ENCODE measurements at places on chromosomes 5 and 9. TPM values are rescaled to one million over a fixed set of nuclear protein-coding genes. Genes with fewer than 3 reads are reported as not detected.

Gene PKD2L2
- not detected for total RNA-seq

Gene GLDC
- 1.7 TPM for total RNA-seq

Gene COL15A1
- 0.56 TPM for total RNA-seq

Gene ZNF454
- total RNA-seq = 1.1 TPM

Gene CCDC171
- 0.49 TPM for total RNA-seq

Gene SH3TC2
- 7.3 TPM for total RNA-seq

Gene PCDHGA7
- total RNA-seq = 0.92 TPM

Gene DUSP1
- total RNA-seq = 100 TPM

Gene MLANA
- total RNA-seq = not detected

Gene RASEF
- 8.3 TPM for total RNA-seq

Gene ROPN1L
- not detected for total RNA-seq

Gene KLF4
- total RNA-seq = 65.8 TPM

Gene NPR3
- total RNA-seq = 2.0 TPM

Gene CDKN2B-AS1
- total RNA-seq = 0.56 TPM

Gene NHP2
- total RNA-seq = 414 TPM

Gene IL4
- total RNA-seq = not detected

Gene NTNG2
- total RNA-seq = 0.07 TPM

Gene MARCOL
- not detected for total RNA-seq

Gene SPATA9
- 0.28 TPM for total RNA-seq

Gene MGAT1
- 123 TPM for total RNA-seq

Gene SAXO1
- total RNA-seq = not detected

Gene MYMK
- total RNA-seq = not detected

Gene TIFAB
- total RNA-seq = not detected

Gene TXNDC8
- total RNA-seq = not detected

Gene SLC34A3
- total RNA-seq = 0.14 TPM

Gene MYORG
- 17.6 TPM for total RNA-seq

Gene CER1
- total RNA-seq = not detected

Gene OTULIN
- total RNA-seq = 36.5 TPM

Gene FRMD3
- total RNA-seq = 0.56 TPM

Gene CCL27
- not detected for total RNA-seq

Gene ACOT12
- total RNA-seq = not detected

Gene FOXD4L5
- total RNA-seq = not detected

Gene KLHL3
- 1.6 TPM for total RNA-seq

Gene KIAA0825
- 2.0 TPM for total RNA-seq

Gene ABCA1
- 5.3 TPM for total RNA-seq

Gene PRRT1B
- not detected for total RNA-seq

Gene TNC
- total RNA-seq = 58.9 TPM

Gene EIF4EBP3
- 6.0 TPM for total RNA-seq

Gene WDR31
- 0.33 TPM for total RNA-seq

Gene CCDC112
- 4.3 TPM for total RNA-seq

Gene ADRB2
- total RNA-seq = 29.5 TPM

Gene IFNA10
- not detected for total RNA-seq

Gene STK32A
- 0.46 TPM for total RNA-seq

Gene PCDHA4
- 0.42 TPM for total RNA-seq

Gene PDLIM4
- 61.7 TPM for total RNA-seq

Gene SELENOP
- total RNA-seq = 6.7 TPM

Gene SPATA31E1
- not detected for total RNA-seq

Gene SPINK7
- 4.2 TPM for total RNA-seq

Gene SGCD
- total RNA-seq = not detected

Gene LEAP2
- total RNA-seq = 0.49 TPM

Gene TLX3
- not detected for total RNA-seq

Gene TAF11L9
- total RNA-seq = not detected

Gene TAF11L10
- total RNA-seq = not detected

Gene COL5A1
- total RNA-seq = 16.2 TPM
